ENCODE measurements at places on chromosomes 1 and 21.

DNA sequence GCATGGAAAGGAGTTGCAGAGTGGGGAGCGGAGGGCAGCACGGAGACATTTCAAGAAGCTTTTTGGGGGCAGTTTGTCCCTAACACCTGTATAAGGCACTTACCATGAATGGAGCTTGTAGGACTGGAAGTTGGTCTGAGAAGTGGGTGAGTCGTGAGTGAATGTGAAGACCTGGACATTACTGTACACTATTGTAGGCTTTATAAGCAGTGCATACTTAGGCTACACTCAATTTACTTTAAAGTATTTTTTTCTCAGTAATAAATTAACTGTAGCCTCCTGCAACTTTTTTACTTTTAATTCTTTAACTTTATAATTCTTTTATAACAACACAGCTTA lies 141.6 kb upstream of the ETV3 start:
- DNase-seq = no peak

- DNase-seq = peak; percentile 60
These were observed 80.8 kb downstream of the DOP1B start for GRCh38 chr21:36237441-36237840.

DNA sequence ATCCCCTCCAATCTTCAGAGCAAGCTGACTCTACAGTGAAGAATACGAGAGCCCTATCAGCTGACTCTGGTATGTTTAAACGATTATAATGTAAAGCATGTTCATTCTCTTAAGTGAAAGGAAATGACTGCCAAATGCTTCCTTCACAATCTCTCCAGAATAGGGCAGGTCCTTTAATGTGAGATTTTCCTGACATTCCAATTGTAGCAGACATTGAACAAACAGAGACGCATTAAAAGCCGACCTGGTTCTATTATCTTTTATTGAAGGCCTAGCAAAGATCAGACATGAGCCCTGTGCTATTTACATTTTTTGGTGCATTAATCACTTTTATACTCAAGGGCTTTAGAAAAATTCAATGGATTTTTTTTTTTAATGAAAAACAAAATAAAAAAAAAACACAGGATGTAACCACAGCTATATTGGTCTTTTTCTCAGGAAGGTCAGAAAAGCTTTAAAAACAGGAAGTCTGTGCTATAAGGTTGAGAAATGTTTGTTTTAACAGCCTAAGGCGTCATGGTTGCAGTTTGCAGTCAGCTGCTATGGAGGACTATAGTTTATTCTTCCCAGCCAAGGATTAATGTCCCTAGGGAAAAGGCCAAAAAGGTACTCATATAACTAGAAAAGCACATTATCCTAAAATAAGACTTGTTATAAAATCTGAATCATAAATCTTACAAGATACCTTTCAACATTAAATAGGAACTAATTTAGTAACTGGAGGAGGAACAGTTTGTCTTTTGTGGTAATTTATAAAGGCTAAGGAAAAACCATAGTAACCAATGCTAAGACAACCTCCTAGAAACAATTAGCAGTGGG lies 104.8 kb downstream of the RERE start:
- DNase-seq = no peak

- DNase-seq = peak; percentile 61
These were observed 12.4 kb downstream of the KLHDC8A start for GRCh38 chr1:205344066-205344928.

DNA sequence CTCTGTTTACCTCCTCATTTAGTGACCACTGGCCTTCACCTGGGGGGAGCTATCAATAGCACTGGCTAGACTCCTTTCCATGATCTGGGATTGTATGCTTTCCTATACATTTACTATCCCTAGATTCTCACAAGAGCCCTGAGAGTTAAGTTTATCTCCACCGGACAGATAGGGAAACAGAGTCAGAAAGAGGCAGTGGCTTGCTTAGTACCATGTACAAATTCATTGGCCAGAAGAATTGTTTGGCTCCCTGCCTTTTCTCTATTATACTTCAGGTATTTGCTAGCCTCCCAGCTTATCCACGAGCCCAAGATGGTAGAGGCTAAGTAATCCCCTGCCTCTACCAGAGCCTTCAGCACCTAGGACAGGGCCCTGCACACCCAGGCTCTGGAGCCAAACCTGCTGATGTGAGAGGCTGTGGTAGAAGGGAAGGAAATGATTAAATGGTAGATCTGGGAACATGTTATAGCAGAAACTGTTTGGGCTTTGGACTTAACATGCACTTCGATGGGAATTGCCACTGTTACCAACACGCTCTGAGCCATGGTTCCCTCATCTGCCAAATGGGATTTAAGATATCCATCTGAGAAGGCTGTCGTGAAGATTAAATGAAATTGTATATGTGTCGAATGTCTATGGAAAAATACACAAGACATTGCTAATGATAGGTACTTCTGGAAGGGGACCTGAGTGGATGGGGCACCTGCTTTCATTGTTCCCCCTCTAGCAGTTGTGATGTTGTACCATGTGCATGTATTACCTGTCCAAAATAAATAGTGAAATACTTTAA lies 3.1 kb upstream of the BLACAT1 start:
- peak; percentile 51 for DNase-seq

GRCh38 chr21:17911628-17912027 lies 92.5 kb upstream of the C21orf91 start:
- no peak for DNase-seq
